ENCODE measurements at places on chromosomes 12 and 14.

DNA sequence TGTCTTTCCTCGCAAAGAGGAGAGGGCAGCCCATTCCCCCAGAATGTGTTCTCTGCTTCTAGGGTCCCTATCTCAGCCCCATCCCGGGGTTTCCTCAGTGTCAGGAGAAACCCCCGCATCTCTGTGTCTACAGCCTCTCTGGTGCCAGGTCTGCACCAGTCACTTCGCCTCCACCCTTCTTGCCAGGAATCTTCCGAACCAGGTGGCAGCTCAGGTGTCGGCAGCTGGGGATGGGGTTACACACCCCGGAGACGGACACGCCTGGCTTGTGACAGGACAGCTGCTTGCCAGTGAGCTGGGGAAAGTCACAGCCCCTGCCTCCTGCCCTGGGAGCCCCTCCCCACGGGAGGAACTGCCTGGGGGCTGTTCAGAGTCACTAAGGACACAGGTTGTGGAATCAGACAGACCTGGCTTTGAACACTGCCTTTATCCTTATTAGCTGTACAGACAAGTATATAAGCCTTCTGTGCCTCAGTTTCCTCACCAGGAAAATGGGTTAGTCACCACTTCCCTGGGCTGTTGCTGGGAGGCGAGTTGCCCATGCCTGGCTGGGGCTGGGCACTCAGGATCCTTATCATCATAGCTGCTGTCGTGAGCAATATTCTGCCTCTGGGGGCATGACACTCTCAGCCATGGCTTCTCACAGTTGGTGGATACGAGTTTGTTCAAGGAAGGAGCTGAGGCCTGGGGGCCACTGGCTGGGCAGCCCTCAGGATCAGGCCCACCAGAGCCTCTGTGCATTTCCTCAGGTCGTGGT lies 10.8 kb downstream of the HIP1R start:
- DNase-seq: no peak

DNA sequence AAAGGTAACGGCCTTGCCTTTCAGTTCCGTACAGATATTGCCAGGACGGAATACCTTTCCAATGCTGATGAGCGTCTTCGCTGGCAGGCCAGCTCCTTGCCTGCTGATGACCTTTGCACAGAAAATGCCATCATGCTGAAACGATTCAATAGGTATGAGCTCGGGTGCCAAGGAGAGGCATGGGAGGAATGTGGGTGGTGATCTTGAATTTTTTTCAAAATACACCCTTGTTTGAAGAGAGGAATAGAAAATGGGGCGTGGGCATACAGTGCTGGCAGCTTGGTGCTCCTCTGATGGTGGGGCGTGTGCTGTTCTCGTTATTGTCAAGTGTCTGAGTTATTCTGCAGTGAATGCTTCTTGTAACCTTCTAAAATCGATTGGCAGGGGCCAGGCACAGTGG lies 52.5 kb downstream of the HSP90AA1 start:
- DNase-seq: no peak

DNA sequence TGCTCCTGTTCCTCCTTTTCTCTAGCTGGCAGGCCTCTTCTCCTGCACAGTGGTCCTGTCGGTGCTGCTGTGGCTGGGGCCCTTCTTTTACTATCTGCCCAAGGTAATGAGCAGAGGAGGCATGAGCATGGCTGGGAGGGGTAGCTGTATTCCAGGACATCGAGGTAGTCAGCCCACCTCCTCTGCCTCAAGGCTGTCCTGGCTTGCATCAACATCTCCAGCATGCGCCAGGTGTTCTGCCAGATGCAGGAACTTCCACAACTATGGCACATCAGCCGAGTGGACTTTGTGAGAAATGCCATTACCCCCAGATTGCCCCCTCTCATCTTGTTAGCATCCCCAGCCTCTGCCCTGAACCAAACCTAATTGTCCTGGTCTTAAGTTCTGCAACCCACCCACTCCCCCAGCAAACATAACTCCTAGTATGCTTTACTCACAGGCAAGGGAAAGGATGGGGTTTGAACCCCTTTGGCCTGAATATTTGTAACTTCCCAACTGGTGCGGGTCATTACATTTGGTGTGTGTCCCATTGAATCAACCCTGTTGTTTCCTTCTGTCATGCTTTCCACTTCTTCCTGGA lies 9.1 kb downstream of the B4GALNT1 start:
- DNase-seq: no peak

DNA sequence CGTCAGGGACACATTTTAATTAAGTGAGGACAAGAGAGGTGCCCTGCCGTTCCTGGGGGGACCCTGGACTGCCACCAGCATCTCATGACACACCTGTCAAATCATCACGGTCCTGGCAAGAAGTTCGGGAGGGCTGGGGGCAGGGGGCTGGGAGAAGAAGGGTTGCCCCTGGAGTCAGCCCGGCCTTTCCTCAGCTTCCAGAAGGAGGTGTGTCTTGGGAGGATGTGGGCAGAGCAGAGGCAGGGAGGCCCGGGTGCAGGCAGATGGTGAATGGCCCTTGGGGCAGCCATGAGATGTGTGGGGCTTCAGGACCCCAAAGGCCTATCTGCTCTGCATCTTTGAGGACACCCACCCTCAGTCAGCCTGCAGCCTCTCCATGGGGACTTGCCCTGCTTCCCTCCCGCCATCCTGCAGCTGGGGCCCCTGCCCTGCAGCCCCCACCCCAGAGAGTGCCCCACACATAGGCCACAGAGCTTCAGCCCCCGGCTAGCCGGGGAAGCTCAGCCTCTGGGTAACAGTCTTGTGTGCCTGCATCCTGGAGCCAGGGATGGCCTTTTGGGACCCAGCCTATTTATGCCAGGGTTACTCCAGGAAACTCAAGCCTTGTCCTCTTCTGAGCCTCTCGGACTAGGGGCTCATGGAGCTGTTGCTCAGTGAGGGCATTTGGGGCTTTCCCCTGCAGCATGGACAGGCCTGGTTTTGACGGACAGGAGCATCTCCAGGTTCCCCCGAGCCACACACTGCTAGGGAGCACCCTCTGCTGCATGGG lies 178.5 kb downstream of the KIF26A start:
- DNase-seq: no peak

DNA sequence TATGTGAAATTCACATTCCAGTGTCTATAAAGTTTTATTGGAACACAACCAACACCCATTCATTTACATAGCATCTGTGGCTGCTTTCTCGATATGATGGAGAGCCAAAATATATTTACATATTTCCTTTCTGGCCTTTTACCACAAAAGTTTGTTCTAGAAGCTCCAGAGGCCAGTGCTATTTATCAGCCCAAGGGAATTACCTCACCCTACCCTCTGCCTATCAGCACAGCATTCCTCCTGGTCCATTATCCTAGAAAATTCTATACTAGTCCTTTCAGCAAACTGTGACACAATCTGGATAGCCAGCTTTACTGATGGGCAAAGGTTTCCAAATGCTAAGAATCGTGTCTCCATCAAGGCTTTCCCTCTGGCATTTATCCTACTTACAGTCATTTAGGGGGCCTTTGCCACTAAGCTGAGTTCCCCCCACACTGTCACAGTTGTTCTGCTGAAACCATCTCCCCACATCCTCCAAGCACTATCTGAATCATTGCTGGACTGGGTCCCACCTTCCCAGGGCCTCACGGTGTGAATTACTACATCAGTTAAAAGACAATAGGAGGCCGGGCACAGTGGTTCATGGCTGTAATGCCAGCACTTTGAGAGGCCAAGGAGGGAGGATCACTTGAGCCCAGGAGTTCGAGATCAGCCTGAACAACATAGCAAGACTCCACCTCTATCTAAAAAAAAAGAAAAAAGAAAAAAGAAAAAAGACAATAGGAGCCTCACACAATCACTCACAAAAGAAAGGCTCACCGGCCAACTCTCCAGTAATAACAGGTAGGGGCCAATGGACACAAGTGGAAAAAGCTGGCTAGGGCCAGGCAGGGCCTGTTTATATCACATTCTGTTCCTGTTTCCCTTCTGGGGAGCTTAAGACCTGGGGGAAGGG lies 12.1 kb downstream of the SYNE3 start:
- no peak for DNase-seq

DNA sequence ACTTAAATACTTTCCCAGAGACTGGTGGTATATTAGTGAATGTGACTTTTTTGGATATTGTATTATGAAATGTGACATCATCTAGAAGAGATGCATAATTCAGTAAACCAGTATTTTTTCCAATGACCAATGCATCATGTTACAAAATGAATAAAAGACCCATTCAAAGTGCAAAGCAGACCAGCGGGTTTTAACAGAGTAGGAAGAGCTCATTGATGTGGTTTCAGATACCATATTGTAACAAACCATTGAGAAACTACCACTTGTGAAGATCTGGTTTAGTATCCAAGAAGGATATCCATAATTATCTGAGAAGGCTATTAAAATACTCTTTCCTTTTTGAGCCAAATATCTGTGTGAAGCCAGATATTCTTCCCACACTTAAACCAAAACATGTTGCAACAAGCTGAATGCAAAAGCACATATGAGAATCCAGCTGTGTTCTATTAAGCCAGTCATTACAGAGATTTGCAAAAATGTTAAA lies 47.7 kb downstream of the MVK start:
- no peak for DNase-seq

DNA sequence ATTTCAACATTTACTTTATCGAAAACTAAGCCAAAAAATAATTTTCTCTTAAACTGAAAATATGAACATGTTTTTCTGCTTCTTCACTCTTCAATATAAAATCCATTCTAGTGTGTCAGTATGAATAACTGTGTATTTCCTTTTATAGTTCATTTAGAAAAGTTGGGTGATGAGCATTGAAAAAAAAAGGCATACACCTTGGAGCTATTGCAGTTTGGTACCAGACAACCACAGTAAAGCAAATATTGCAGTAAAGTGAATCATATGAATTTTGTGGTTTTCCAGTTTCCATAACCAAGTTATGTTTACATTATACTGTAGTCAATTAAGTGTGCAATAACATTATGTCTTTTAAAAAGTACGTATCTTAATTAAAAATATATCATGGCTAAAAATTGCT lies 195.0 kb upstream of the FOXG1 start:
- no peak for DNase-seq

GRCh38 chr14:38799671-38800070 lies 303.4 kb downstream of the SEC23A start:
- no peak for DNase-seq

DNA sequence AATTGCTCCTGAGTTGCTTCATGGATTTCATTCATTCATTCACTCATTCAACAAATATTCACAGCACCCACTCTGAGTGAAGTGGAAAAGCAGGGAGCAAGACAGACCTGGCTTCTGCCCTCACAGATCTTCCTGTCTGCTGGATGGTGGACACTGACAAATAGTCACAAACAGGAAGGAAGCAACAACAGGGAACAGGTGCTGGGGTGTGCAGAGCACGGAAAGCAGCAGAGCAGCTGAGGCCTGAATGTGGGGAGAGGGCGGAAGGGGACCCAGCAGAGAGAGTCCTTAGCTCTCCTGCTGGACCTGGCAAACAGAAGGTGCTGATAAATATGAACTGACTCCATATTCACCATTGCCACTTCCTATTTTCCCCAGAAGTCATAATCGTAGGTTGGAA lies 54.4 kb downstream of the SETD3 start:
- no peak for DNase-seq

GRCh38 chr14:34075042-34075744 lies 124.3 kb upstream of the EGLN3 start:
- DNase-seq: no peak

GRCh38 chr12:117000316-117000715 lies 89.6 kb downstream of the FBXW8 start:
- DNase-seq: no peak

DNA sequence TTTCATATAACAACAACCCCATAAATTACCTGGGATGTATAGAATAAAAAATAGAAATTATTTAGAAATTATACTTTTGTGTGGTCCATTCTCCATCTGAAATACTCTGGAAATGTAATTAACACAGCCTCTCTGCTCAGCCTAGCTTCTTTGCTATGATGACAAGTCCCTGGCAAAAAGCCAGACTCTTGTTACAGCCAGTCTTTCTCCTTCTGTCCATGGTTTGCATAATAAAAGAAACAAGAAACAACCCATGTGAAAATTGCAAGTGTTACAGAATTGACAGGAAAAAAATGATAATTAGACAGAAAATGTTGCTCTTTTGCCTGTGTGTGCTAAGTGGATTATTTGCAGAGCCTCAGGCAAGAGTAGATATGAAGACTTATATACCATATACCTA lies 61.3 kb downstream of the C12orf50 start:
- no peak for DNase-seq

DNA sequence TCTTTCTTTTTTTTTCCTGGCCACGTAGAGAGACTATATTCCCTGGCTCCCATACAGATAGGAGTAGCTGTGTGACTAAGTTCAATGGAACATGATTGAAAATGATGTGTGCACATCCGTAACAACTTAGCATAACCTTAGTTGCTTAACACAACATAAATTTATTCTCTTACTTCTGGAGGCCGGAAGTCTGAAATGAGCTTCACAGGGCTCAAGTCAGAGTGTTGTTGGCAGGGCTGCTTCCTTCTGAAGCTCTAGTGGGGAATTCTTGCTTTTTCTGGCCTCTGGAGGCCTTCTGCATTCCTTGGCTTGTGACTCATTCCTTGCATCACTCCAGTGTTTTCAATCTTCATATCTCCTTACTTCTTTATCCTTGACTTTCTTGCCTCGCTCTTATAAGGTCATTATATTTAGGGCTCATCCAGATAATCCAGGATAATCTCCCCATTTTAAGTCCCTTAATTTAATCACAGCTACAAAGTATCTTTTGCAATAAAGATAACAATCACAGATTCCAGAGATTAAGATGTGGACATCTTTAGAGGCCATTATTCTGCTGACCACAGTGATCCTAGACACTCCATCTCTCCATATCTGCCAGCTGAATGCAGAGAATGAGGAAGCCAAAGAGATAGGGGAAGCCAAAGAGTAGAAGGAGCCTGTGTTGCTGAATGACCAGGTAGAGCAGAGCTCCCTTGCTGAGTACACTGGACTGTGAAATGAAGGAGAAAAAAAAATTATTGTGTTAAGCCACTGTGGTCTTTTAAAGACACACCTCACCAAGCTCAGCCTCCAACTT lies 21.0 kb upstream of the SNX6 start:
- no peak for DNase-seq

GRCh38 chr14:68955164-68955850 lies 23.8 kb downstream of the ACTN1 start:
- DNase-seq: no peak

- DNase-seq: no peak
Measured at GRCh38 chr12:51954561-51955361, 3.3 kb downstream of the ACVR1B start.

GRCh38 chr14:104659764-104660523 lies 29.5 kb upstream of the INF2 start:
- no peak for DNase-seq

GRCh38 chr12:52895726-52896189 lies 9.1 kb downstream of the KRT8 start:
- no peak for DNase-seq

- DNase-seq: no peak
Measured at GRCh38 chr12:10121278-10121677, 8.7 kb downstream of the CLEC7A start.

DNA sequence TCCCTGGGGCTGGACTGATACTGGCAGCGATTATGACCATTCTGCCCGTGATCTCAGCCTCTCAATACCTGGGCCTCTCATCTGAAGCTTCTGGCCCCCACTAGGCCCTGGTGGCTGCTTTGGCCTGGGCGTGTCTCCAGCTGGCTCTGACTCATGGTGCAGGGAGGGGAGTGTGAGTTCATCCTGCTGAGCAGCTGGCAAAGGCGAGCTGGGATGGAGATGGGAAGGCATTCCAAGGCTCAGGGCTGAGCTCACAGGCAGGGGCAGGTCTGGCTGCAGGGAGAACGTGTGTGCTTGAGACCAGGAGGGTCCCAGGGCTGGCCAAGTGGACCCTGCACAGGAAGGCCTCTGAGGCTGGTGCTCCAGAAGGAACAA lies 221.8 kb downstream of the TMEM121 start:
- no peak for DNase-seq

All from stimulated activated CD4-positive, alpha-beta T cell treated with anti-CD3 and anti-CD28 coated beads, Interleukin-1b, Interleukin-23, amount 100 ng/mL, for 4 hours (primary cell).